NCI-H774 (cell line): ENCODE measurements at places on chromosomes 2 and 18.

GRCh38 chr18:5747678-5748077 is 147.6 kb downstream of the TMEM200C start:
- DNase-seq = no peak

DNA sequence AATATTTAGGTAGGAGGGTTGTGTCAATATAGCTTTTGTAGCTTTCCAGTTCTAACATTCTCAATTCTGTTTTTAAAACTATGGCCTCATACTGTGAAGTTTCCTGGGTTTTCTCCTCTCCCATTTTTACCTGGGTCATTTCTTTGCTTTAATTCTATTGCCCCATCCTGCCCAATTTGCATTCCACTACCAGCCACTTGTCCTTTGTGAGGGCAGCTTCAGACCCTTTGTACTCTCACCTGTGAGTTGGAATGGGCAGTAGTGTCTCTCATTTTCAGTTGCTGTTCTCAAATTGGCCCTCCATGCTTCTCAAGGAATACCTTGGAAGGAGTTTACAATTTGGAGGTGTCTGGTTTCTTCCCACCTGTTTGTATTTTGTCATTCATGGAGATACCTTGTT is 108.4 kb downstream of the CAMKMT start:
- DNase-seq = no peak

DNA sequence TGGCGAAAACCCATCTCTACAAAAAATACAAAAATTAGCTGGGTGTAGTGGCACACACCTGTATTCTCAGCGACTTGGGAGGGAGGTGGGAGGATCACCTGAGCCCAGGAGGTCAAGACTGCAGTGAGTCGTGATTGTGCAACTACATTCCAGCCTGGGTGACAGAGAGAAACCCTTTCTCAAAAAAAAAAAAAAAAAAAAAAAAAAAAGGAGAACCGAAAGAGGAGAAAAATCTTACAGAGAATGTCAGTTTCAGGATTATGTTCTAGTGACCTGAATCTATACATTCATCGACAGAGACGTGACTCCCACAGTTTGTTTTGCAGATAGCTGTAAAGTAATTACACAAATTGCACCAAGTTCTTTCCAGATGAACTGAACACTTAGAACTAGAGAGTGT is 187.8 kb downstream of the FTCDNL1 start:
- no peak for DNase-seq

DNA sequence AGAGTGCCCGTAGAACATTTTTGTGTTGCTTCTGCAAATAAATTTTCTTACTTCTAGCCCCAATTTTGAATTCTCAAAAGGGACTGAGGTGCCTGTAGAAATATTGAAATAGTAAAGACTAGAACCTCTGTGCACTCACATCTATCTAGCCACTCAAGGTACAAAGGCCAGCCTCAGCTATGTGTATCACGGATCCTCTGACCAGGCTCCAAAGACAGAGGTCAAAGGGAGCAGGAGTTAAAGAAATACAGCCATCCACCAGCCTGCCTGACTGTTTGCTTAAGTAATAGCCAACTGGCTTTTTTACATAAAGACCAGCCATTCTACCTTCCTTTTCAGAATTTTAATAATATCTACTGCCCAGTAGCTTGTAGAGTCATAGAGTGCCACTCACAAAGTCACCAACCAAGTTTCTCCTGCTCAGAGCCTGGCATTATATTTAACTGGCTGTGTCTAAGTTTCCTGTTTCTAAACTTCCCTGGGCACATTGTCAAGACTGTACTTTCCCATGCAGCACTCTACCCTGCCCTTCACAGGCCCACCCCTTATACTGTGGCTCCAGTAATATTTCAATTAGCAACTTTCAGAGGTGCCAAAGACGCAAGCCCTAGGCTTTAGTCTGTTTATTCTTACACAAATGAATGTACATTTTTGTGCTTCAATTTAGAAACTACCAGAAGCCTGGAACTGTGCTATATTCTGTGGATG is 338.3 kb upstream of the NT5C1B start:
- no peak for DNase-seq

GRCh38 chr2:238574490-238575271 is 148.0 kb downstream of the ASB1 start:
- no peak for DNase-seq

DNA sequence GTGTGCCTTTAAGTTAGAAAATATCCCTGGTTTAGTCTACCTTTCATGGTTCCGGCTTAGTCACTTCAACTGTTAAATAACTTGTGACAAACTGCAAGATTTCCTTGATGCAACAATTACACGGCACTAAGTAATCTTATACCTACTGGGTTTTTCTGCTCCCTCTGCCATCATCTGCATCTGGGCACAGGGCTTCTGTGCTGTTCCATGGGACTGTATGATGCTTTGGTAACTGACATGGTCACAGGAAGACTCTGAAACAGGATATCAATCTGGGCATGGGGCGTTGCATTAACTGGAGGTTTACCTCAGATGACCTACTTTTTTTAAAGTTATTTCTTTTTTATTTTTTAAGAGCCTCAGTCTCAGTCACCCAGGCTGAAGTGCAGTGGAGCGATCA is 365.4 kb downstream of the SS18 start:
- no peak for DNase-seq

- DNase-seq = peak; percentile 71
Observed at GRCh38 chr2:37196320-37197195, at the start of gene CEBPZOS. Gene CEBPZOS, plus strand, starts transcription at chr2:37196496. Its CDS starts 3,209 bp downstream, at chr2:37199705.

GRCh38 chr18:40911582-40912254 is 1043.3 kb upstream of the PIK3C3 start:
- no peak for DNase-seq

DNA sequence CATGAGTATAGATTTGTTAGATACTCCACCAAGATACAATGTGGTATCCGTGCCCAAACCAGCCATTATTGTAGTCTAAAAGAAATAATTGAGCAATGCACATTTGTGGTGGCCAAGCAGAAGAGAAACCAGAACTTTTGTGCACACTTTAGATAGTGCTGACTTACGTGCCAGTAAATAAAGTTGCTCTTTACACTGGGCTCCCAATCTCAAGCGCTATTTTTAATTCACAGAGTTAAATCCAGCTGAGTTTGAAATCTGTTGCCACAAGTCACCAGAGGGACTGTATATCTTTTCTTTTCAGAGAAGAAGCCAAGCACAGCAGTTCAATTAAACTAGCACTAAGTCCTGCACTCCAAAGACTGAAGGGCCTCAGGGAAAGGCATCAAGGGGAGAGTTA is 680.4 kb downstream of the TDRD15 start:
- no peak for DNase-seq

DNA sequence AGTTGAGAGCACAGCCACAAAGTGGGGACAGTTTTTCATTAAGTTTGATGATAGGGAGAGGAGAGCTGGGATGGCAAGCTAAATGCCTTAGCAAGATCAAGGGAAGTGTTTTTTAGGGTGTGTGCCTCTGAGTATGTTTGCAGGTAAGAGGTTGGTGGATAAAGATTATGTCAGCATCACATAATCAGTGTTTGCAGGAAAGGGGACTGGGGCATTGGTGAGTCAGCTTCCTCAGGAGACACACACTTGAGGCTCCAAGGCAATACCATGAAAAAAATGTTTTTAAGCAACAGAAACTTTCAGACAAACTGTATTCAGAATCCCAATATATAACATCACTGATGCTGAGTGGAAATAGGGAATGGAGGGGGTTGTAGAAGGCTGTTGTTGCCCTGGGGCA is 25.4 kb upstream of the DTNB start:
- no peak for DNase-seq

- DNase-seq = no peak
Observed at GRCh38 chr2:83234246-83234645, 1224.8 kb downstream of the SUCLG1 start.

GRCh38 chr2:70009762-70010575 is 48.5 kb upstream of the ASPRV1 start:
- DNase-seq = no peak
